ENCODE measurements at places on chromosomes 2 and 18. TPM values are rescaled to one million over a fixed set of nuclear protein-coding genes. Genes with fewer than 3 reads are reported as not detected.

Gene MTLN
- 51.2 TPM for total RNA-seq

GRCh38 chr2:234031207-234031606, 19.3 kb upstream of the SPP2 start:
- H3K27ac ChIP-seq = no peak overlapping the region
- no peak for DNase-seq
- H3K27me3 ChIP-seq = no peaks in the 10 kb centered on the region
- H3K4me1 ChIP-seq = no peaks in the 10 kb centered on the region
- no peak overlapping the region for H3K4me3 ChIP-seq

DNA sequence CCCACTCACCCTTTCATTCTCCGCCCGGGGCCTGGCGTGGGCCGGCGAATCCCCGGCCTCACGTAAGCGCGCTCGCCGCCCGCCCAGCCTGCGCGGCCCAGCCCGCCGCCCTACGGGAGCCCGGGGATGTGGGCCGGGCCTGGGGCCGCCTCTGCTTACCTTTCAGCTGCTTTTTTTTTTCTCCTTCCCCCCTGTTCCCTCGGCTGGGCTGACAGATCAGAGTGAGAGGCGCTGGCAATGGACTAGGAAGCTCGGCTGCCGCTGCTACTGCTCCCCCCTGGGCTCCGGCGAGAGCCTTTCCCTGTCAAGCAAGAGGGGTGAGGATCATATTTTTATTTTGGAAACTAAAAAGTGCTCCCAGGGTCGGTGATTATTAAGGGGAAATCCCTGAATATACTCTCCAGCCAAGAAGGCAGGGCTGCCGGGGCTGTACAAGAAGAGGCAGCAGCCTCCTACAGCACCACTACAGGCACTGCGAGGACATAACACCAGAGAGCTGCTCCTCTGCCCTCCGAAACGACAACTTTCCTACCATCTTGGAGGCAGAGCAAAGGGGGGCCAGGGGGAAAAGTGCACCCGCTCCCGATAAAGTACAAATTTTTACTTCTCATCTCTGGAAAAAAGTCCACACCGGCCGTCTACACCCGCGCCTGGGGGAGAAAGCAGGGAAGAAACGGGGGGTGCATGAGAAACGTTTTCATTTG, at the start of gene INO80D:
TSS of gene INO80D (minus strand) at position 433 of the 704 bp plus-strand sequence. CDS start 23,158 bp downstream, outside the sequence.
- peaks cover 11% of the 10 kb centered on the region for H3K4me1 ChIP-seq
- H3K27me3 ChIP-seq = no peaks in the 10 kb centered on the region
- peak within 1 kb of the TSS; percentile 99 for H3K27ac ChIP-seq
- H3K36me3 ChIP-seq = peaks cover 5% of the 10 kb centered on the region
- H3K4me3 ChIP-seq = peak within 1 kb of the TSS; percentile 88
- peak; percentile 83 for DNase-seq

- no peaks in the 10 kb centered on the region for H3K4me1 ChIP-seq
- H3K27ac ChIP-seq = no peak overlapping the region
- no peaks in the 10 kb centered on the region for H3K36me3 ChIP-seq
- no peak for DNase-seq
Observed at GRCh38 chr2:176668912-176669311, 399.7 kb downstream of the MTX2 start.

Gene SPATA3
- total RNA-seq = not detected

DNA sequence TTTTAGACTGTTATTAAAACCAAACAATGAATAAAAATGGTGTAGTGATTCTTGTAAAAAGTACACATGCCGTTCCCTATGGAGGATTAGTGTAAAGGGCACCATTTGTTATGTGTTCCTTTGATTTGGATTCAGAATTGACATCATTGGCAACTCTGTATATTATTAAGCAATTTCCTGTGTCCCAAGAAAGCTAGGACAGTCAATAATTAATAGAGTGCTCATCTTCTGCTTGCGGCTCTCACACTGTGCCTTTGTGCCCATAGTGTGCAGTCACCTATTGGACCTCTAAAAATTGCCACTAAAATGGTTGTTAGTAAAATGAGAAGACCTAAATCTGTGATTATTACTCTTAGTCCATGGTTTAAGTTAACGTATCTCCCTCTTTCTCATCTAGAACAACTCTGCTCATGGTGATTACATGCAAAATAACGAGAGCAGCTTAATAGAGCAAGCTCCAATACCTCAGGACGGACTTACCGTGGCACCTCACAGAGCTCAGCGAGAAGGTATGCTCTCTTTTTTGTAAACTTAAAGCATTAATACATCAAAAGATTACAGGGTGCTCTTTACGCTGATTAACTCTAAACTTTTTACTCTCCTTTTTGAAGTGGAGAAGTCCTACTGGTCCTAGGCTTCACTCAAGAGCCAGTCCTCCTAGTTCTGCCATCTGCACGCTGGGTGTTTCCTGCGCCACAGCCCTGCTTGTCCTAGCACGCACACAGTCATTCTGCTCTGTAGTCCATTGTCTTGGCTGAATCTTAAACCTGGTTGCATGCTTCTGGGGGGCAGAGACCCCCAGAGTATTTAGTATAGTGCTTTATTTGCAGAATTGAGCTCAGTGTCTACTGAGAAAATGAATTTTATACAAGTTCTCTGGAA, 16.7 kb downstream of the ZCCHC2 start:
- H3K4me3 ChIP-seq = no peak overlapping the region
- H3K27ac ChIP-seq = no peak overlapping the region
- no peaks in the 10 kb centered on the region for H3K27me3 ChIP-seq
- DNase-seq = no peak
- H3K4me1 ChIP-seq = peaks cover 4% of the 10 kb centered on the region

DNA sequence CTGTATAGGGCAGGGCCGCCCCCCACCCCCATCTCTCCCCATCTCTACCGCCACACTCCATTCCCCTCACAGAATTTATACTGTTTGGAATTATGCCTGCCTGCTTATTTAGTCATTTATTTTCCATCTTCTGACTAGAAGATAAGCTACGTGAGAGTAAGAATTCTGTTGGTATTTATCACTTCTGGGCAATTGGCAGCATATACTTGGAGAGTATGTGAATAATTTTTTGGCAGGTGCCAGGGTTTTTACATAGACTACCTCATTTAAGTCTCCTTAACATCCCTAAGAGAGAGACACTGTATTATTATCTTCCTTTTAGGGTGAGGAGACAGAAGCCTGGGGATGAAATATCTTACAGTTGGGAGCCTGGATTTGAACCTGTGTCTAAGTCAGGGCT, 45.0 kb downstream of the SLC4A1AP start:
- peaks cover 24% of the 10 kb centered on the region for H3K27me3 ChIP-seq
- no peak overlapping the region for H3K4me3 ChIP-seq
- no peak for DNase-seq

GRCh38 chr2:16239296-16239850, 299.0 kb downstream of the MYCN start:
- H3K4me3 ChIP-seq = no peak overlapping the region
- no peak overlapping the region for H3K27ac ChIP-seq
- no peaks in the 10 kb centered on the region for H3K27me3 ChIP-seq
- DNase-seq = no peak

GRCh38 chr2:167480232-167480985, 592.1 kb downstream of the XIRP2 start:
- no peaks in the 10 kb centered on the region for H3K4me1 ChIP-seq
- no peaks in the 10 kb centered on the region for H3K36me3 ChIP-seq
- H3K27ac ChIP-seq = no peak overlapping the region
- DNase-seq = no peak
- no peak overlapping the region for H3K4me3 ChIP-seq

Gene GPR55
- total RNA-seq = 2.1 TPM

DNA sequence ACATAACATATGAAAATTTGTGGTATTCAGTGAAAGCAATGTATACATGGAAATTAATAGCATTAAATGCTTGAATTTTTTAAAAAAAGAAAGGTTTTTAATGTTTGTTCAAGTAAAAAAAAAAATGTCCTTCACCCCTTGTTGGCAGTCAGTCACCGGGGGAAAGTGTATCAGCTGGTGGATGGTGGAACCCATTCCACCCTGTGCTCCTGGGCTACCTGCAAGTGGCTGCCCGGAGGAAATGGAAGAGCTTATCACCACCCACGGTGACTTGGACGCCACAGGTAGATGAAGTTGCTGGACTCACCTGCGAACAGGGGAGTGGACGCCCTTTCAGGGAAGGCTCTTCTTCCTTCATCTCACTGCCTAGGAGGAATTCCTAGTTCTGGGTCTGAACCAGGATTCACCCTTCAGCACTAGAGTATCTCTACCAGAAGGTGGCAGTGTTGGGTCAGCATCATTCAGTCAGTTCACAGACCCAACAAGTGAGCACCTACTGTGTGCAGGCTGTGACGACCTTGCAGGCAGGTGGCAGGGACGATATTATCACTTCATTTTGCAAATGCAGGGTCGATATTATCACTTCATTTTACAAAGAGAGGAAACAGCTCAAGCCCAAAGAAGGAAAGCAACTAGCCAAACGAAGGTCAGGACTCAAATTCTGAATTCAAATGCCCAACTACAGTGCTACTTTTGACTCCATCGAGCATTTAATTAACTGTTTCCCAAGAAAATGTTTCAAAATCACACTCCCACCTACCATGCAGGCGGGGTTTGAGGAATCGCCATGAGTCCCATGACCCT, 35.8 kb downstream of the CIB4 start:
- no peak overlapping the region for H3K27ac ChIP-seq
- H3K36me3 ChIP-seq = no peaks in the 10 kb centered on the region
- H3K4me3 ChIP-seq = no peak overlapping the region
- H3K4me1 ChIP-seq = peaks cover 24% of the 10 kb centered on the region
- peak; percentile 53 for DNase-seq

GRCh38 chr2:129055242-129055641, 736.6 kb upstream of the HS6ST1 start:
- no peak overlapping the region for H3K4me3 ChIP-seq
- no peaks in the 10 kb centered on the region for H3K27me3 ChIP-seq
- no peak for DNase-seq
- H3K27ac ChIP-seq = no peak overlapping the region
- no peaks in the 10 kb centered on the region for H3K36me3 ChIP-seq

DNA sequence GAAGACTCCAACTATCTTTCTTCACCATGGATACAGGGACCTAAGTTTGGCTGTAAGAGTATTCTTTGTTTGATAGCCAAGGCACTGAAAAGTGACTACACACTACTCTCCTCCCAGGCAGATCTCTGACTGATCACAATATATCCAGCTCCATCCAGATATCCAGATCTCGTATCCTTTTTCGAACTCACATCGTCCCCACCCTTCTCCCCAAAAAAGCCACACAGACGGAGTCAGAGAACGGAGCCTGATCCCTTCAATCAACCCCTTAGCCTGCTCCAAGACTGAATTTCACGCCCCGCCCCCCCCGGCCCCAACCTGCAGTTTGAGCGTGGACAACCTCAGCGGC, 533 bp downstream of the DHX57 start:
- no peaks in the 10 kb centered on the region for H3K36me3 ChIP-seq
- no peaks in the 10 kb centered on the region for H3K27me3 ChIP-seq
- peak overlapping the region; percentile 34 for H3K27ac ChIP-seq
- peaks cover 12% of the 10 kb centered on the region for H3K4me1 ChIP-seq
- peak overlapping the region; percentile 97 for H3K4me3 ChIP-seq
- no peak for DNase-seq

GRCh38 chr2:68589963-68590362, 53.4 kb upstream of the PROKR1 start:
- H3K4me1 ChIP-seq = no peaks in the 10 kb centered on the region
- DNase-seq = no peak
- H3K4me3 ChIP-seq = no peak overlapping the region
- H3K27me3 ChIP-seq = no peaks in the 10 kb centered on the region
- no peaks in the 10 kb centered on the region for H3K36me3 ChIP-seq

GRCh38 chr2:96913398-96914202, 43.7 kb upstream of the SEMA4C start:
- peaks cover 6% of the 10 kb centered on the region for H3K27me3 ChIP-seq
- H3K4me3 ChIP-seq = no peak overlapping the region
- DNase-seq = peak; percentile 30
- H3K27ac ChIP-seq = peak overlapping the region; percentile 53
- peaks cover 28% of the 10 kb centered on the region for H3K4me1 ChIP-seq
- H3K36me3 ChIP-seq = no peaks in the 10 kb centered on the region

Gene MYO5B
- 6.2 TPM for total RNA-seq

DNA sequence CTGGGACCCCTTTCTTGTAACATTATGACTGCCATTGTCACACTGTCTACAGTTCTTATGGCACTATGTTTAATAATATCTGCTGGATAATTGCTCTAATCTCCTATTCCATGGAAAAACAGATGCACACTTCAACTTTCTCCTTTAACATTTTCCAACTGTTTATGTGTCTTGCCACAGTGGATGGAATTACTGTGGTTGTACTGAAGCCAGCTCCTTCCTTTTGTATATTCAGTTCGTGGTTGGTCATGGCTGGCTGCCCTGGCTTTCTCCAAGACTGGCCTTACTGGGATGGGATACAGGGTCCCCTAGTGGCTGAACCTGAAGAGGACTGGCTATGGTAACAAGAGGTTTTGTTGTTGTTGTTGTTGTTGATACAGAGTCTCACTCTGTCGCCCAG, 113.9 kb downstream of the SS18 start:
- H3K27ac ChIP-seq = no peak overlapping the region
- H3K4me3 ChIP-seq = no peak overlapping the region
- no peaks in the 10 kb centered on the region for H3K36me3 ChIP-seq
- DNase-seq = no peak
- H3K4me1 ChIP-seq = no peaks in the 10 kb centered on the region

- H3K27ac ChIP-seq = no peak overlapping the region
- no peak overlapping the region for H3K4me3 ChIP-seq
- no peaks in the 10 kb centered on the region for H3K36me3 ChIP-seq
- no peak for DNase-seq
Observed at GRCh38 chr2:78541451-78542267, 483.8 kb upstream of the REG3G start.

Data from thymus (tissue), 14 donors.